ENCODE measurements at places on chromosomes 1 and 21. TPM values are rescaled to one million over a fixed set of nuclear protein-coding genes. Genes with fewer than 3 reads are reported as not detected.

DNA sequence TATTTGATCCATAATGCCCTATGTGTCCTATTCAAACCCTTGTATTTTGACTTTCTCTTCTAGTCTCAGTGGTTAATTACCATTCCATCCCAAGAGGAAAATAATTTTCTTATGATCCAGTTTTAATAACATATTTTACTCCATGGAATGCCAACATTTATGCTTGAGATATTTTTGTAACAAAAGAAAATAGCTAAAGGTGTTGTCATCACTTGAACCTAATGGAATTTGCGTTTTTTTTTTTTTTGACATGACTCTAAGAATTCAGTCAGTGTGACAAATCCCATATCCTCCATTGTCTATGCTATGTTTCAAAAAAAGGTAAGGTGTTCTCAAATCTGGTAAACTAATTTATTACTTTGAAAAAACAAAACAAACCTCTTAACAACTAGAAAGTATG is 324.1 kb upstream of the ADAMTS5 start:
- no peak overlapping the region for H3K4me3 ChIP-seq
- no peaks in the 10 kb centered on the region for H3K27me3 ChIP-seq
- H3K4me1 ChIP-seq, result no peaks in the 10 kb centered on the region
- DNase-seq, result no peak

- no peaks in the 10 kb centered on the region for H3K36me3 ChIP-seq
- no peaks in the 10 kb centered on the region for H3K27me3 ChIP-seq
- no peak overlapping the region for H3K27ac ChIP-seq
- DNase-seq, result peak; percentile 21
- no peak overlapping the region for H3K4me3 ChIP-seq
Observed at GRCh38 chr1:222546548-222547259, 1.2 kb downstream of the HHIPL2 start.

- no peaks in the 10 kb centered on the region for H3K36me3 ChIP-seq
- no peak overlapping the region for H3K4me3 ChIP-seq
- H3K27me3 ChIP-seq, result no peaks in the 10 kb centered on the region
- peak overlapping the region; percentile 11 for H3K27ac ChIP-seq
- DNase-seq, result no peak
- H3K4me1 ChIP-seq, result peaks cover 43% of the 10 kb centered on the region
Observed at GRCh38 chr21:34546542-34546941, 34.5 kb upstream of the KCNE1 start.

DNA sequence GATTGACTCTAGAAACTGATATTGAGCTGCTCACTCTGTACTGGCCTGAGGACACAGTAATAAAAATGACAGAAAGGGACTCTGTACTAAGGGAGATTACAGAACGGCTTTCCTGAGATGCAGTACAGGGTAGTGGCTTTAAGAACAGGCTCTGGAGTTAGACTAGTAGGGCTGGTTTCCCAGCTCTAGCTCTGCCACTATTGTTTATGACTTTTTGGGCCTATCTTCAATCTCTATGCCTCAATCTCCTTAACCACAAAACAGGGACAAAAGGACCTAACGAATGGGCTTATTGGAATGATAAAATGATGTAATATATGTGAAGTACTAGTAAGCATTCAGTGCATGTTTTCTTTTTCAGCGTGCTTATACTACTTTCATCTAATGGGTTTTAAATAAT is 1.4 kb downstream of the DEPDC1 start:
- no peak overlapping the region for H3K4me3 ChIP-seq
- H3K36me3 ChIP-seq, result no peaks in the 10 kb centered on the region
- H3K27me3 ChIP-seq, result no peaks in the 10 kb centered on the region
- H3K4me1 ChIP-seq, result peaks cover 16% of the 10 kb centered on the region
- DNase-seq, result no peak

DNA sequence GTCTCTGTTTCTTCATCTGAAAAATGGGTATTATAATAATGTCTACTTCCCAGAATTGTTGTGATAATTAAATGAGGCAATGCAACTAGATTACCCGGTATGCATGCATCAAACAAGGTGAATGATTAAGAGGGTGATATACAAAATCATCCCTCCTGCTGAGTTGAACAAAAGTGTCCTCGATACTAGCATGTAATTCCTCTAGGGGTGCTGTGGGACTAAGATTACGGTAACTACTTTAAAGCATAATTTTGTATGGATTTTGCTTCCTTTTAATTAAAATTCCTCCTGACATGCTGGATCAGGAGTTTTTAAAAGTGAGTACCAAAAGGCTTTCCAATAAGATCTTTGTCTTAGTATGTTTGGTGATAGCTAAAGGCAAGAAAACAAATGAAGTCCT is 98.7 kb upstream of the PRMT6 start:
- no peaks in the 10 kb centered on the region for H3K36me3 ChIP-seq
- no peaks in the 10 kb centered on the region for H3K27me3 ChIP-seq
- no peak for DNase-seq
- H3K4me3 ChIP-seq, result no peak overlapping the region
- no peaks in the 10 kb centered on the region for H3K4me1 ChIP-seq

GRCh38 chr1:74596717-74597116 is 76.9 kb downstream of the ERICH3 start:
- H3K4me3 ChIP-seq, result no peak overlapping the region
- no peaks in the 10 kb centered on the region for H3K36me3 ChIP-seq
- H3K27me3 ChIP-seq, result no peaks in the 10 kb centered on the region
- no peak for DNase-seq
- no peaks in the 10 kb centered on the region for H3K4me1 ChIP-seq
- H3K27ac ChIP-seq, result no peak overlapping the region

The SYCP1 gene
- total RNA-seq, result not detected

The CSF1 gene
- total RNA-seq, result 45.7 TPM

DNA sequence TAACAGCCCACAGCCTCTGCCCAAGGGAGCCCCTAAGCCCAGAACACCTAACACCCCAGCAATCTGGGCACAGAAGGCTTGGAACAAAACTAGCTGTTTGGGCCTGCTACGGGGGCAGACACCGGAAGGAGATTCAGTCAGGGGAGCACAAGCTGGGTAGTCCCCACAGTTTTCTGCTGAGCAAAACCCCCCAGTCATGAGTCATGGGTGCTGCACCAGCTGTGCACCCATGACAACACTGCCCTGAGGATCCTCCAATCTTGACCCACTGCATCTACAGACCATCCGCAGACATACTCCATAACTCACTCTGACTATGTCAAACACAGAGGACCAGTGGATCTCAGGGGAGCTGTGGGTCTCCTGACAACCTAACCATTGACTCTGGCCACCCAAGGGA is 105.1 kb downstream of the LRIG2 start:
- no peaks in the 10 kb centered on the region for H3K4me1 ChIP-seq
- no peak for DNase-seq
- H3K27me3 ChIP-seq, result no peaks in the 10 kb centered on the region
- H3K4me3 ChIP-seq, result no peak overlapping the region

GRCh38 chr1:1065265-1065939 is 8.7 kb downstream of the RNF223 start:
- peaks cover 28% of the 10 kb centered on the region for H3K27me3 ChIP-seq
- H3K27ac ChIP-seq, result no peak overlapping the region
- no peaks in the 10 kb centered on the region for H3K36me3 ChIP-seq
- DNase-seq, result no peak
- peaks cover 33% of the 10 kb centered on the region for H3K4me1 ChIP-seq
- H3K4me3 ChIP-seq, result no peak overlapping the region

The CNIH4 gene
- total RNA-seq, result 70.8 TPM

- no peak overlapping the region for H3K4me3 ChIP-seq
- peaks cover 92% of the 10 kb centered on the region for H3K4me1 ChIP-seq
- no peak overlapping the region for H3K27ac ChIP-seq
- no peaks in the 10 kb centered on the region for H3K27me3 ChIP-seq
- DNase-seq, result no peak
Observed at GRCh38 chr21:37460196-37460595, 93.6 kb downstream of the DYRK1A start.

DNA sequence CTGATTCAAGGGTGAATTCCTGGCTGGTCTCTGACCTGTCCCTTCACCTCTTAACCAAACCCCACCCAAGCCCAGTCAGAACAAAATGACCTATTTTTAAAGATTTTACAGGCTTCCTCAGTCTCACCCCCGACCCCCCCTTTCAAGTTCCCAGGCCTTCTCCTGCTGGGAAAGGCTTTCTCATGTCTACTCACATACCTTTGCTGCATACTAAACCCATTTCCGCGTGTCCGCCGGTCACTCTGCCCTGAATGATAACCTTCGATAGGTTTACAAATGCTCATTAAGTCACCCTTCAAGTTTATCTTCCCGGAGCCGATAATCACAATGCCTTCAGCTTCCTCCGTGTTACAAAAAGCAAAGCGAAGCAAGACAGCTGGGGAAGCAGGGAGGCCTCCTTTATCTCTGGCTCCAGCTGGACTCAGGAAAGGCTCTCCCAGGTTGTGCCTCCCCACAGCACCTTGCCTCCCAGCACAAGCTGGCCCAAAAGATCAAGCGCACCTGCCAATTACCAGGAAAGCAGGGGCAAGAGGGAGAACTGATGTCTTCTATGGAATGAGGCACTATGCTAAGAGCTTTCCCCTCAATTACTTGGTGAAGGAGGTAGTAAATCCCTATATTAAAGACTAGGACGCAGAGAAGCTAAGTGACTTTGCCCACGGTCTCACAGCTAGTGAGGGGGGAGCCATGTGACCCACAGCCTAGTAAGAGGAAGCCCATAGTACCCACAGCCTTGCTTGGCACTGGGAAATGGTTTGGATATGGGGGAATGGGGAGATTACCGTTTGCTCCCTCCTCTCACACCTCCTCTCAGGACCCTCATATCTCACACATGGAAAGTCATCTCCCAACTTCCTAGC is 15.9 kb downstream of the SMIM12 start:
- no peak overlapping the region for H3K4me3 ChIP-seq
- no peaks in the 10 kb centered on the region for H3K36me3 ChIP-seq
- peak overlapping the region; percentile 57 for H3K27ac ChIP-seq
- no peak for DNase-seq
- H3K4me1 ChIP-seq, result peaks cover 35% of the 10 kb centered on the region

The LGR6 gene
- total RNA-seq, result 1.5 TPM

DNA sequence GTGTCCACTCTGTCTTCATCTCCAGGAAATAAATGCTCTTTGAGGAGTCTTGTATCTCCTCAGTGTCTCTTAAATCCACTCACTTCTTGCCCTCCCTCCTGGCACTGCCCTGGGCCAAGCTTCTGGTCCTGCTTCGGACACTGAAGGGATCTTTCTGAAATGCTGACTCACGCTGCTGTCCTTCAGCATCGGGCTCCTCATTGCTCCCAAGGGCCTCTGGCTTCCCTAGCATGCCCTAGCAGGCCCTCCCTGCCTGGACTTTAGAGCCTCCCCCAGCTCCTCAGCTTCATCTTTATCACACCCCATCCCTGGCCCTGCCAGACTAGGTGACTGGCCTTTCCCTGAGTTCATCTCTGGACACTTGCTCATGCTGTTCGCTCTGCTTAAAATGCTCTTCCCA is 96.6 kb downstream of the FOXD2 start:
- H3K4me1 ChIP-seq, result peaks cover 3% of the 10 kb centered on the region
- H3K27me3 ChIP-seq, result no peaks in the 10 kb centered on the region
- H3K27ac ChIP-seq, result no peak overlapping the region
- H3K4me3 ChIP-seq, result no peak overlapping the region

- H3K4me3 ChIP-seq, result no peak overlapping the region
- no peaks in the 10 kb centered on the region for H3K27me3 ChIP-seq
- no peak for DNase-seq
- H3K27ac ChIP-seq, result no peak overlapping the region
- H3K36me3 ChIP-seq, result no peaks in the 10 kb centered on the region
- H3K4me1 ChIP-seq, result no peaks in the 10 kb centered on the region
Observed at GRCh38 chr1:169184812-169185211, 78.3 kb downstream of the ATP1B1 start.

GRCh38 chr1:58422436-58422835 is 124.1 kb downstream of the OMA1 start:
- H3K27ac ChIP-seq, result no peak overlapping the region
- no peak overlapping the region for H3K4me3 ChIP-seq
- no peak for DNase-seq
- no peaks in the 10 kb centered on the region for H3K36me3 ChIP-seq

DNA sequence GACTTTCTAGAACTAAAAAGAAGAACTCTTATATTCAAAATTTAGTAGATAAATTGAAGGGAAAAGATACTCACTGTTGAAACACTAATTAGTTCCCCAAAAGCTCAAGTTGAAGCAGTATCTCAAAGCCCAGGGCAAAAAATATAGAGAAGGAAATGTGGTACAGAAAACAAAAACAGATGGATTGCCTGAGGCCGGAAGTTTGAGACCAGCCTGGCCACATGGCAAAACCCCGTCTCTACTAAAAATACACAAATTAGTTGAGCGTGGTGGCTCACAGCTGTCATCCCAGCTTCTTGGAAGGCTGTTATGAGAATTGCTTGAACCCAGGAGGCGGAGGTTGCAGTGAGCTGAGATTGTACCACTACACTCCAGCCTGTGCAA is 36.0 kb downstream of the FAM177B start:
- no peaks in the 10 kb centered on the region for H3K27me3 ChIP-seq
- peaks cover 11% of the 10 kb centered on the region for H3K4me1 ChIP-seq
- no peaks in the 10 kb centered on the region for H3K36me3 ChIP-seq
- peak overlapping the region; percentile 58 for H3K27ac ChIP-seq
- no peak overlapping the region for H3K4me3 ChIP-seq
- DNase-seq, result no peak

GRCh38 chr21:30209601-30210000 is 6.3 kb downstream of the CLDN8 start:
- no peak for DNase-seq
- H3K4me1 ChIP-seq, result no peaks in the 10 kb centered on the region
- H3K4me3 ChIP-seq, result no peak overlapping the region
- H3K27me3 ChIP-seq, result no peaks in the 10 kb centered on the region
- H3K36me3 ChIP-seq, result no peaks in the 10 kb centered on the region

DNA sequence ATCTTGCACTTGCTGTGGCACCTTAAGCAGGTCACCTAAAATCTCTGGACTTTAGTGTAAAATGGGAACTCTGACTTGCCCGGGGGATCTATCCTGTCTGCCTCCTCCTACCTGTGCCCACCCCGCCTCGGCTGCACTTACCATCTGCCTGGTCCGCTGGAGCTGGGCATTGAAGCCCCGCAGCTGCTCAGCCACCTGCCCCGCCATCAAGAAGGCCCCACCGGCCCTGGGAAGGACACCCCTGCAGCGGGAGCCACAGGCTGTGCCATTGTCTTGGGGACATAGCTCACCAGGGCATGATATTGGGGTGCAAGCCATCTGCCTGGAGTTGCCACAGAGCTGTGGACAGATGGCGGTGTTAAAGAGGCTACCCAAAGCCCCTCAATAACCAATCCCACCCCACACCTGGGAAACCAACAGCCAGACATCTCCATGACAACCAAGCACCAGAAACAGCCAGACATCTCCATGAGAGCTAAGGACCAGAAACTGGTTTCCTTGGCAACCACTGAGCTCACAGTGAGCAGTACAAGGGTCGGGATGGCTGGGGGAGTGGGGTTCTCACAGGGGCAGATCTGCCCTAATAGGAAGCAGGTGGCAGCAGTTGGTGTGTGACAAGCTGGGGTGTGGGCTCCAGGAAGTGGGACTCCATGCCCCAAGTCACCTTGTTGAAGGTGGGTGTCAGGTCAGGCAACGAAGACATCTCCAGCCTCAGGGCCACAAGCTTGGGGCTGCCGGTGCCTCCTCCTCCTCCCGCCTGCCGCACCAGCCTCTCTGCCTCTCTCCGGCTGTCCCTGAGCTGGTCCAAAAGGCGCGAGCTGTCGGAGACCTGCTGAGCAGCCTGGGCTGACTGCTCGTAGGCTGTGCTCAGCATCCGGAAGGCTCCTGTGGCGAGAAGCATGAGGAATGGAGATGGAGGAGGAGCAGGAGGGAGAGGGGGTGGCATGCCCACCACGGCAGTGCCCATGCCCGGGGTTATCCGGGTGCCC is 29.1 kb downstream of the LAMB3 start:
- no peak overlapping the region for H3K4me3 ChIP-seq
- H3K27me3 ChIP-seq, result no peaks in the 10 kb centered on the region
- no peak for DNase-seq
